CD4-positive, alpha-beta T cell treated with Interleukin-1 beta for 1 hour (primary cell): ENCODE measurements at places on chromosomes 4 and X.

- no peak for DNase-seq
These were observed 47.9 kb downstream of the CXCL1 start for GRCh38 chr4:73917081-73917501.

DNA sequence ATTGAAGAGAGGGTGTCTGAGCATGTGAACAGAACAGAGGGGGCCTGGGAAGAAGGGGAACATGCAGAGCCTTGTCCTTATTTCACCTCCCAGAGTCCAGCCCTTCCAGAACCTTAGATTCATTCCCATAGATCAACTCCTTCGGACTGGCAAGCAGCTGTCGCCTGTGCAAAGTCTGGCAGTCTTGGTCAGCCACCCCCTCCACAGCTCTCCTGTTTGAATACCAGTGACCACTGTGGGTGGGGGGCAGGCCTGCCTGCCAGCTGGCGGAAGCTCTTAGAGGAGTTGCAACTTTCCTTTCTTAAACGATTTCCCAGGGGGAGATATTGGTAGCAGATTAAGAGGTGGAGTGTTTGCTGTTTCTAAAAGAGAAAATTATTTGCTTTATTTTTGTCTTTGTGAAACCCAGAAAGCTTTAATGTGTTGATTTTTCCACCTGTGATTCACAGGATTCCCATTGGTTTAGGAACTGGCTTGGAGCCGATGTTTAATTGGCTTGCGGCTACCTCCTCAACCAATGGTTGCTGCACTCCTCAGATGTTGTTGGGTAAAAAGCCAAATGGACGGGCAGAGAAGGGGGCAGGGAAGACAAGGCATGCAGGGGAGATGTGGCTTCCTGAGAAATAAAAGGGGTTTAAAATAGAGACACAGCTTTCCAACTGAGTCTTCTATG is 62.2 kb upstream of the PRPS1 start:
- no peak for DNase-seq

DNA sequence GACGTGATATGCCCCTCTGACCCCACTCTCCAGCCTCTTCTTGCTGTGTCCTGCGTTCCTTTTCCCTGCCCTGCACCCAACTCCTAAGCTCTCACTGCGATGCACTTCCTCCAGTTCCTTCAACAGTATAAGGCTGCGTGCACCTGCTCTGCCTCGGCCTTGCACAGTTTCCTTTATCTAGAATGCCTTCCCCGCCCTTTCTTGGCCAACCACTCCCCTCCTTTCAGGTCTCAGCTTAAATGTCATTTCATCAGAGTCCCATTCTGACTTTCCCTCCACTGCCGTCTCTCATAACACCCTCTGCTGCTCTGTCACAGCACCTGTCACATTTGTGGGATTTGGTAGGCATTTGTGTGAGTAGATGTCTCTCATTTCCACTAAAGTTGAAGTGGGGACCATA is 58.4 kb upstream of the NEIL3 start:
- DNase-seq: no peak

DNA sequence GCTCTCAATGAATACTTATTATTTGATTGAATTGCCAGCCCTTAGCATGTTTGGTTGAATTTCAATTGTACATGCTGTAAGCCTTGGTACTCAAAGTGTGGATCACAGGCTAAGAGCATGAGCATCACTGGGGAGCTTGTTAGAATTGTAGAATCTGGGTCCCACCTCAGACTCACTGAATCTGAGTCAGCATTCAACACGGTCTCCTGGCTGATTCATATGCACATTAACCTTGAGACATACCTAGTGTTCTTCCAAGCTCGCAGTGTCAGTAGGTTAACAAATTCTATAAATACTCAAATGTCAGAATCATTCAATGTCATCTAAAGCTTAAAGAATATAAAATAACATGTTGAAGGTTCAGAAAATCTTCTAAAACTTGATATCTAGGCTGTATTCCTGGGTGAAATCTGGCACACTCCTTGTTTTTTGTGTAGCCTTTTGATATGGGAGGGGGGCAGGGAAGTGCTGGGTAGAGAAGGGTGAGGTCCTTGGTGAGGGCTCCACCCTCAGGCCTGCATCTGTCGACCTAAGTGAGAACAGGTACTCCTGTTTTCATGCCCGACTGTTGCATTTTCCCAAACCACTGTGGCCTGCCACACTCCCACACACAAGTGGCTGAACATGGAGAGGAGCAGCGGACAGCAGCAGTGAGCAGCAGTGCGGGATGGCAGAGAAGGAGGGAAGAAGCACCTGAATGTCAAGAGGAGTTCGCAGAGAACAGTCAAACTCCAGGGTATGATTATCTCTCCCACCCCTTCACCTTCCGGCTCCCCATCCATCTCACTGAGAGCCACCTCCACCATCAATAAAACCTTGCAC is 529.6 kb upstream of the IGFBP7 start:
- DNase-seq: no peak

- DNase-seq: no peak
These were observed 180.5 kb downstream of the ADAMTS3 start for GRCh38 chr4:72388521-72388920.
